Endodermal cell (in vitro differentiated cells): ENCODE measurements at places on chromosomes 7 and 10.

DNA sequence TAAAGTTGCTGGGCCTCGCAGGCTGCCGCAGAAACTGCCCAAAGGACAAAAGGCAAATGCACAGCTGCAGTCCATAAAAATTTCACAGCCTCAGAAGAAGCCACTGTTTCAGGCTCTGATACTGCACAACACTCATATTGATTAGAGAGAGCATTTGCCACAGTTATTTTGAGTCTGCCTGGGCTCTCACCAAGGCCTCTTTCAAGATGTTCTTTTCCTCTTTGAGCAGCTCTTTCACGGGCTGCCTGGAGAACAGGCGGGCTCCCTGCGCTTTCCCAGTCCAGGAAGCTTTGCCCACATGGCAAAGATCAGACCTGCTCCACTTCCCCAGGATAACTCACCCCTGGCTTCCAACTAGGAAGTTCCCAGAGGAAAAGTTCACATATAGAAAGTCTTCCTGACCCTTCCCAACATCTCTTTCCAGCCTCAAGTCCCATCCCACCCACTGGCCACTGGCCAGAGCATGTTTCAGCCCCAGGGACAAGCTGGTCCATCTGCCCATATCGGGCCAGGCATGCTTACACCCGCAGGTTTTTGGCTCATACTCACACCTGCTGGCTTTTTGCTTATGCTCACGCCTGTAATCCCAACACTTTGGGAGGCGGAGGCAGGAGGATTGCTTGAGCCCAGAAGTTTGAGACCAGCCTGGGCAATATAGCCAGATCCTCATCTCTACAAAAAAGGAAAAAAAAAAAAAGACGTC, 3.3 kb downstream of the SLIT1 start:
- DNase-seq: no peak

DNA sequence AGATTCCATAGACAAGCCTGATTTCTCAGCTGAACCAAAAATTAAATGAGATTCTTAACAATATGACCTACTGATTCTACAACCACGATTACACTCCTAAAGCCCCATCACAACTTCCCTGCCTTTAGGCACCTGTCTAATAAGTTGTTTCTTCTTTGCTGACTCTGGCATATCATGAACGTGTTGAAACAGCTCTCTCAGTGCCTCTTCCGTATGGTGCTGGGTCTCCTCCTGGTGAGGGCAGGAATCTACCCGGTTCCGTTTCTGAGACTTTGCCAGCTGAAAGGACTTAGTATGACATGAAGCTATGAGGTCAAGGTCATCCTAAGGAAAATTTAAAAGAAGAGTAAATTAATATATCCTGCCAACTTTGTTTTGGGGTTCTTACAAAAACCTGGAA, 48.6 kb downstream of the ARHGAP19 start:
- DNase-seq: no peak

DNA sequence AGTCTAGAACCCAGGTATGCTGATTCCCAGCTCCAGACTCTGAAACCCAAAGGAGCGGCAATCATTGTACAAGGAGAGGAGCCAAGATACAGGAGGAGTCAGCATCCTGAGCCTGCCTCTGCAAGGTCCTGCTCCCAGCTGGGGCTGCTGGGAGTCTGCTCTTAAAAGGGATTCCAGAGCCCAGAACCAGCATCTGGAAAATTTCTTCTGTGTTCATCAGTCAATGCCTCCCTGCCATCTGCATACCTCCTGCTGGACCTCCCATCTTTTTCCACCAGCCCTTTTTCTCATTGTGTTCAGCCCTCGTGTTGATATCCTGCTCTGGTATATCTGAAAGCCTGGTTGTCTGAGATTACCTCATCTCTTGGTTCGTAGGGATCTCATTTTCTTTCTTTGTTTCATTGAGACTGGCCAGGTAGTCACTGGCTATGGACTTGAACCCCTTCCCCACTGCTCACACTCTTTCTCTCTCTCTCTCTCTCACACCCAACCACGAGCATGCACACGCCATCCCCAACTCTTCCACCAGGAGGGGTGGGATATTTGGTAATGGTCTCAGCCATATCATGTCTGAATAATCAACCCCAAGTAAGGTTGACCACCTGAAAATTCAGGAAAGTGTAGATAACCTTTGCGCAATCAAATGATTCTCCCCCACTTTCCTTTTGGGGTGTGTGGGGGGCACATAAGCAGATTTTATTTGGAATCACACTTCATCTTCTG, 608.8 kb downstream of the LRMDA start:
- DNase-seq: peak; percentile 66

DNA sequence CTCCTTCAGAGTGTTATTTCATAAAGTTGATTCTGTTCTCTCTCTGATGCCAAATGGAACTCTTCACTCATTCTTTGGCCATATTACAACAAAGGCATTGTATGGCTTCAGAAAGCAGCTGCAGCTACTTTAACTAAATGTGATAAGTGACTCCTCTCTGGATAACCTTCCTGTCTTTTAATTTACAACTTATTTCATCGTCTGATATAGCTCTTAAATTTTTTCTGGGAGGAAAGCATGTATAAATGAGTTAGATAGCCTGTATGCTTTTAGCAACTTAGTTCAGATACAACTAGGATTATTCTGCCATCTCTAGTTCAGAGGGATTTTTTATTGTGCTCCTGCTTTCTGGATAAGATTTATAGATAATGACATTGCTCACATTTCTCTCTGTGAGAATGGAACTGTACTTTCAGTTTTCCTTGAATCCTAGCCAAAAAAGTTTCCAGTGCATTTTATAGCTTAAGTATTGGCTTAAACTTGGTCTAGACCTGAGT, 57.5 kb downstream of the KLHDC10 start:
- no peak for DNase-seq

DNA sequence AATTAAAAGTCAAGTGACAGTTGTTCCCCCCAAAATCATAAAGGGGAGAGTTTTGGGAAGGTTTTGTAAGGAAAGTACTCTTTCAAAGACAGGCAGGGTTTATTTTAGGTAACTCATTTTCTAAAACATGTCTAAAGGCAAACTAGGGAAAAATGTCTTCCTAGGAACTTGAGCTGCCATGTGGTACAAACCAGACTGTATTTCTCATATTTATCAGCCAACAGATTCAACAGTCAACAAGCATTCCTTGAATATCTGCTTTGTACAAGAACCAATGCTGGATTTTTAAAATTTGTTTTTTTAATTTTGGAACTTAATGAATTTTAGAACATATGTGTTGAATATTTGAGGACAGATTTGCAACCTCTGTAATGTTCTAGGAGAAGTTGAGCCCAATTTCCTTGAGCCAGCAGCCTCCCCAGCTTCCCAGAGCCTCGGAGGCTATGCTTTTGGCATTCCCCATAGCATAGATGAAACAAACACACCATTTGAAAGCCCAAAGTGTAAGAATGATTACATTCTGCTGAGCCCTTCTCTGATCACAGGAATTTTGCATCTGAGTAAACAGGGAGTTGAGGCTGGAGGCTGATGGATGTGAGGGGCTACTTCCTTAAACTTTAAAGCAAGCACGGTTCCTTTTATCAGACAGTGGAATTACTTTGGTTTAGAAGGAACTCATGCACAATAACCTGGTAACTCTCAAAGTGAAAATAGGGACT, 345.1 kb downstream of the RNLS start:
- no peak for DNase-seq

DNA sequence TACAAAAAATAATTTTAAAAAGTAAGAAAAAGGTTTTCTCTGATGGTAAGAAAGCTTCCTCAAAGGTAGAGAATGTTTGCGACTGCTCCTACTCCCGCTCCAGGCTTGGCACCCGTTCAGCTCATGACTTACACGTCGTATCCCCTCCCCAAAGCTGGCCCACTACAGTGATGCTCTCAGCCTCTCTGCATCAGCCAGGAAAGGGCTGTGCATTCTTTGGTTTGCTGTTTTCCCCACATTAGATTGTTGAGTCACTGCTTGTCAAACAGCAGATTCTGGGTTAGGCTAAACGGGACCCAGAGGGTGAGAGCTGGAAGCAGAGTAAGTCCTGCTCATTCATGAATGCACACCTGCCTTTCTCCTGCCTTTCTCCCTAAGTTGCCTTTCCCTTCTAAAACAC, 54.7 kb upstream of the NMT2 start:
- no peak for DNase-seq

DNA sequence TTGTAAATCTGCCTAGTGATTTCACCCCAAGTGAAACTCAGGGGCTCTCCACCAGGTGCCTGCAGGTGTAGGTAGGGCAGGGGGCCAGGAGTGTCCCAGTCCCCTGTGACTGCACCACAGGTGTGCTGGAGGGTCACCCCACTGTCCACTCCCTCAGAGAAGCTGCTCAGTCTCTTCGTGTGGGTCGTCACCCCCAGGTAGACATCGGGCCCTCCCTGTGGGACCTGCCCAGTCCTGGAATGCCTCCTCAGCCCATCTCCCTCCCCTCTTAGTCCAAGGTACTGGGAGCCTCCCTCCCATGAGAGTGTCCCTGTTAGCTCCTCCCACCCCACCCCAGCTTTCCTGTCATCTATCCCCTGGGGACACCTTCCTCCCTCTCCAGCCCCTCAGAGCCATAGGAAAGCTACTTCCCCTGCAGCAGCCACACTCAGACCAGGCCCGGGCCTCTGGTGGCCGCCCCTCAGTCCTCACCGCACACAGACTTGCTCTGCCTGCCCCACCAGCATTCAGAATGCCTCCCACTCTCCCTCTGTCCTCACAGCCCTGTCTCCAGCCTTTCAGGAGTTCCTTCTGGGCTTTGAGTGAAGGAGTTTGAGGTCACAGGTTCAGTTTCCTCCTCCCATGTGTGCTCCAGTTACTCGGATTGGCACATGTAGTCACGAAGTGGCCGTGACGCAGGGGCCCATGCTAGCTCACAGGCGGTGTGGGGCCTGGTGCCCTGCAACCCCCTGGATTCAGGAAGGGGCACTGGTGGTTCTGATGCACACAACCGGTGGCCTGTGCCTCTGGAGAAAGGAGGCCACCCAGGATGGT, 5.1 kb downstream of the ALOX5 start:
- DNase-seq: no peak
